CD4-positive, alpha-beta T cell treated with Interleukin-17A for 4 hours (primary cell): ENCODE measurements at places on chromosomes 3 and 15.
A peak's percentile ranks its signal among the peaks of the same experiment; 100 is the strongest.

DNA sequence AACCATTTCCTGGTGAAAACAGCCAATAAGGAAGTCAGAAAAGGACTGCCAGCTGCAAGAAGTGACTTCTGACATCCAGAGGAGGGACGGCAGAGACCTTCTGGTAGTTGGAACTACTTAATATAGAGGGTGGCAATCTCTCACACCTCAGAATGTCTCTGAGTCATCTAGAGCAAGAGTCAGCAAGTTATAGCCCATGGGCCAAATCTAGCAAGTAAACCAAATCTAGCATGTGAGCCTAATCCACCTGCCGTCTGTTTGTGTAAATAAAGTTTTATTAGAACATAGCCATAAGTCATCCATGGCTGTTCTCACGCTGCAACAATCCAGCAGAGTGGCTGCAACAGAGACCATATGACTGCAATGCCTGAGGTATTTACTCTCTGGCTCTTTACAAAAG is 160.5 kb upstream of the NR2E3 start:
- no peak for DNase-seq

GRCh38 chr15:92365084-92365483 is 28.6 kb upstream of the ST8SIA2 start:
- DNase-seq, result no peak

GRCh38 chr3:35737934-35738706 is 98.8 kb downstream of the ARPP21 start:
- no peak for DNase-seq

- DNase-seq, result no peak
These were observed 471.8 kb downstream of the C3orf38 start for GRCh38 chr3:88621586-88621985.

GRCh38 chr3:167739190-167739810 is 3.8 kb downstream of the SERPINI1 start:
- no peak for DNase-seq

- no peak for DNase-seq
These were observed 220.0 kb downstream of the FAM43A start for GRCh38 chr3:194905696-194906095.

- DNase-seq, result no peak
These were observed 576.9 kb downstream of the OTOL1 start for GRCh38 chr3:162073422-162073975.

DNA sequence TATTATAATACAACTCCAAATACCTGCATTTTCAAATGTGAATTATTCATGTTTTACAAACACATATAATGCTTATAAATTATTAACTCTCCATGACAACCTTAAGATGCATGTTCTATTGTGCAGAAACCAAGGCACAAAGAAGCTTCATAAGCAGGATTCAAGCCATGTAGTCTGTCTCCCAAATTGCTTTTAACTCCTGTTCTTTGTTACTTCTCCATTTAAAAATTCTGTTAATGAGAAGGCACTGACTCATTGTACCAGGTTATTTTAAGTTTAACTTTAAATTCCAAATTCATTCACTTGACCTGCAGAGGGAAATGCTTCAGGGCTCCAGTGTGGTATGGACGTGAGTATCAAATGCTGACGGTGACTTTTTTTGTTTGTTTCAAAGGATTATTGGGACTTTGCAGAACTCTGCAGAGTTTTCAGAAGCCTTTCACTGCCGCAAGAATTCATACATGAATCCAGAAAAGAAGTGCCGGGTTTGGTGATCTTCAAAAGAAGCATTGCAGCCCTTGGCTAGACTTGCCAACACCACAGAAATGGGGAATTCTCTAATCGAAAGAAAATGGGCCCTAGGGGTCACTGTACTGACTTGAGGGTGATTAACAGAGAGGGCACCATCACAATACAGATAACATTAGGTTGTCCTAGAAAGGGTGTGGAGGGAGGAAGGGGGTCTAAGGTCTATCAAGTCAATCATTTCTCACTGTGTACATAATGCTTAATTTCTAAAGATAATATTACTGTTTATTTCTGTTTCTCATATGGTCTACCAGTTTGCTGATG is 100.0 kb downstream of the MME start:
- DNase-seq, result no peak

DNA sequence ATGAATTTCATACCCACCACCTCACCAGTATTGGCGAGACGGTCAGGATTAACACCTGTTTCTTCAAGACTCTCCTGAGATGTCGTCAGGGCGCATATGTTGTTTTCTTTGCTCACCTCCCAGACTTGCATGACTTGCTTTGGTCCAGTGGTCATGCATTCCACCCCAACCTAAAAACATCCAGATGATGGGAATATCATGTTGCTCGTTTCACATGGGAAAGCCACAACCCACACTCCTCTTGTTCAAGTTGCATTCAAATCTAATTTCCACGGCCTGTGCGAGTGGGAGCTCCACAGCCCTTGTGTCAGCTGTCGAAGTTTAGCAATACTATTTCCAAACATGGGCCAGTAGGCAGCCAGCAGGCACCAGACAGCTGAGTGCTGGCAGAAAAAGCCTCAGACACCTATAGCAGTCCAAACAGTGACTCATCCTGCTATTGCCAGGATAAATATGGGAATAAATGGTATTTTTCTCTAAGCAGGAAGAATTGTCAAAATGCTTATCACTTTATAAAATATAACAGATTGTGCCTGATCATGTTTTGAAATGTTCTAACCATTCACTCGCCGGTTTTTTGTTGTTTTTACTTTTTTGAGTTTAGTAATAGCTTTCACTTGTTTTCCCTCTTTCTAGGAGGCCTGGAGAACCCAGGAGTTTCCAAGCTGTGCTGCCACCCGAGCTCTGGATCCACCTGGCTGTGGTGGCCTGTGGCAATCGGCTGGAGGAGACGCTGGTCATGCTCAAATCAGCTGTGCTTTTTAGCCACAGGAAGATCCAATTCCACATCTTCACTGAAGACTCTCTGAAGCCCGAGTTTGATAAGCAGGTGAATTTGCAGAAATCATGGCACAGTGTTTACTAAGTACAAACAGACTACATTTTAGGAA is 20.1 kb downstream of the GXYLT2 start:
- DNase-seq, result no peak

DNA sequence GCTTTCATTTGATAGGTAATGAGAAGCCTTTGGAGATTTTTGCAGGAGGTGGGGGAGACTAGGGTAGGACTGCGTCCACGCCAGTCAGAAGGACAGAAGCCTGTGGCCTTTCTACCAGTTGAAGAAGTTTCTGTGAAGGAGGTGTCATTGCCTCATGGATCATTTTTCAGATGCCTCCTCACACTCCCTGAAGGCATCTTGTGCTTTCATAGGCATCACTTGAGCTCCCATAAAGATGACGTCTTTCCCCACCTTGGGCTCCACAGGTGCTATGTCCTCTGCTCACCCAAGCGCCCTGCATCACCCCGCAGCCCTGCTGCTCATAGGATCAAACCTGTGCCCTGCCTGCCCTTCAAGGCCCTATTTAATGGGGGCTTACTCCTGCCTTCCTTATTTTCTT is 7.5 kb upstream of the ITGA11 start:
- DNase-seq, result no peak

GRCh38 chr3:85586018-85586417 is 627.2 kb downstream of the CADM2 start:
- DNase-seq, result no peak

- DNase-seq, result peak; percentile 5
These were observed 77.2 kb downstream of the CEMIP start for GRCh38 chr15:80856400-80856799.

DNA sequence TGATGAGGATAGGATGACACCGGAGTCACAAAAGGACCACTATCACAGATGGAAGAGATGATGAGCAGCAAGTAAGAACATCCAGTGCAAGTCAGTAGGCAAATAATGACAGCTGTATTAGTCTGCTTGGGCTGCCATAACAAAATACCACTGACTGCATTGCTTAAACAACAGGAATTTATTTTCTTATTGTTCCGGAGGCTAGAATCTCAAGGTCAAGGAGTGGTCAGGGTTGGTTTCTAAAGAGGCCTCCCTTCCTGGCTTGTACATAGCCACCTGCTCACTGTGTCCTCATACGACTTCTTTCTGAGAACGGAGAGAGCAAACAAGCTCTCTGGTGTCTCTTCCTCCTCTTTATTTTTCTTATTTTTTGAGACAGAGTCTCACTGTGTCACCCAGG is 380.7 kb downstream of the PLOD2 start:
- no peak for DNase-seq

DNA sequence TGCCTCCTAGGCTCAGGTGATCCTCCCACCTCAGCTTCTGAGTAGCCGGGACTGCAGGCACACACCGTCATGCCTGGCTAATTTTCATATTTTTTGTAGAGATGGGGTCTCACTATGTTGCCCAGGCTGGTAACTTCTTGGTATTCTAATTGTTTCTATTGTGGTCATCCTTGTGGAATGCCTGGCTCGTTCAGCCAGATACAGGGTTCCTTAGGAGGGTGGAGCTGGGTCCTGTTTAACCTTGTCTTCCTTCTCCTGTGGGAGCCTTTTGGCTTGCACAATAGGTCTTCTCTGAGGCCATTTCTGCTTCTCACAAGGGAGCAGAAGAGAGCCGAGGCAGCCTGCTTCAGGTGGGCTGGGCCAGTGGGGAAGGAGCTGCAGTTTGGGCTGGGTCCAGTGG is 15.7 kb downstream of the PLEKHO2 start:
- DNase-seq, result no peak

DNA sequence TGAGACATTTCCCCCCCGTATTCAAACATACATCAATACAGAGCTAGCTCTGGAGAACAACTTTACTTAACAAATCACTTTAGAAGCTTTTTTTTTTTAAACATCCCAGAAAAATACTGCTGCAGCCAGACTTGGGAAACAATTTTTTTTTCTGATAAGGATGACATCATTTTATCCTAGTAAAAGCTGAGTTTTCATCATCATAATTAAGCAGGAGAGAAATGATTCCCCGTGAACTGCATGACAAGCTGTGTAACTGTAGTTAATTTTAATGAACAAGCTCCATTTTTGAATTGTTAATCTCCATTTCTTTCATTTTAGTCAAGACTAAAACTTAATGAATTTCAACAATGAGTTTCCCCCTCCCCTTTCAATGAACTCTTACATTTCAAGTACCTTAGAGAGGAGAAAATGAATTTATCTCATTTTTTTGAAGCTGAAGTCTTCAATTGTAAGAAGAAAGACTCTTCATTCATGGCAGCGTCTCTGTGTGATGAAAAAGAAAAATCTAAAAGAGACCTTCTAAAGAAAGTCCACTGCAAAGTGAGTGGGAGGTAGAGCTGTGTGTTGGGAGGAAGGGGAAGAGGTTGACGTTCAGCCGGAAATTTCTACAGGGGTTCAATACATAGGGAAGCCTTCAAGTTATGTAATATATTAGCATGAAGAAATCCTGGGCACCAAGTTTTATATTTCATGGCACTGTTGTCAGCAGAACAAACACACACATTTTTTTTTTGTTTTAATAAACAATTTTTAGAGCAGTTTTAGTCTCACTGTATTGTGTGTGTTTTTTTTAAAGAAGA is 31.7 kb downstream of the HES1 start:
- DNase-seq, result no peak

- DNase-seq, result no peak
These were observed 47.0 kb downstream of the PLXNA1 start for GRCh38 chr3:127029658-127030507.

DNA sequence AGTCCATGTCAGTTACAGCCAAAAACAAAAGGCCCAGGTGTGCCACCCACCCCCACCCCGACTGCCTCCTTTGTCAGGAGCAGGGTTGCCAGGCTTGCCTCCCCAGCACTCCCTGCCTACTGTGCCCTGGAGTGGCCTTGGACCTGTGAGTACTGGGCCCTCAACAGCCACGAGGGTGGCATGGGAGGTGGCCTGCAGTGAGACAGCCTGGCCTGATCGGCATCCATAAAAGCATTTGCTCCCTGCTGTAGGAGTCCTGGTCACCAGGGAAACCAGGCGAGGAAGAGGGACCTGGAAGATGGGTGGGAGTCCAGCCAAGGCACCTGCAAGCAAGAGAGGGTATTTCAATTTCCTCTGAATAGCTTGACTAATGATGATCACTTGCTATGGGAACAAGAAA is 56.4 kb upstream of the KCNMB2 start:
- no peak for DNase-seq
